CD8-positive, alpha-beta T cell (primary cell): ENCODE measurements at places on chromosomes 11 and 22.

GRCh38 chr11:7611411-7611810 lies 61.9 kb downstream of the CYB5R2 start:
- DNase-seq = no peak

DNA sequence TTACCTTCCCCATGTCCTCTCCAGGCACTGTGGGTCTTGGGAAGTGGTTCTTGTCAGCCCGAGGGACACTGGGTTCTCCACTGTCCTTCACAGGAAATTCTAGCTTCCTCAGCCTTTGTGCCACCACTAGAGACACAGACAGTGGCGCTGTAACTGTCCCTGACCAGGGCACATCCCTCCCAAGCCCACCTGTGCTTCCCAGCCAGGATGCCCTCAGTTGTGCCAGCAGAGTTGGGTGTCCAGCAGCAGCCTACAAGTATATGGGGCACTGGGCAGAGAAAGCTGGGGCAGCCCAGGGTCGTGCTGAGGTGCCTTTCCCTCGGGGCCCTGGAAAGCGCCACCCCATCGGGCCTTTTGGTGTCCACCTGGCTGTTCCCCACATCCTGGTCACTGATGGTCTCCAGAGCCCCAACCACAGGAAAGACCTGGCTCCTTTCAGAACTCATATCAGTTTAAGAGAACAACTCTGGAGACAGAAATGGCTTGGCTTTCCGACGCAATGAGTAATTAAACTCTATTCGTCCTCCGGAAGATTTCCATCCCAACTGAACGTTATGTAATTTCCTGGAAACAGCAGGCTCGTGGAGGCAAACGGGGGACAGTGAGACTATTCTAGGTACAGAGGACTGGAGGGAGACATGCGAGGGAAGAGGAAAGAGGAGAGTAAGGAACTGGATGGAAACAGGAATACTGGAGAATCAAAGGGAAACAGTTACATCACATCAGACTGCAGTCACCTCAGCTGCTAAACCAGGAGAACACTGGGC lies 28.6 kb downstream of the PPP2R1B start:
- no peak for DNase-seq

DNA sequence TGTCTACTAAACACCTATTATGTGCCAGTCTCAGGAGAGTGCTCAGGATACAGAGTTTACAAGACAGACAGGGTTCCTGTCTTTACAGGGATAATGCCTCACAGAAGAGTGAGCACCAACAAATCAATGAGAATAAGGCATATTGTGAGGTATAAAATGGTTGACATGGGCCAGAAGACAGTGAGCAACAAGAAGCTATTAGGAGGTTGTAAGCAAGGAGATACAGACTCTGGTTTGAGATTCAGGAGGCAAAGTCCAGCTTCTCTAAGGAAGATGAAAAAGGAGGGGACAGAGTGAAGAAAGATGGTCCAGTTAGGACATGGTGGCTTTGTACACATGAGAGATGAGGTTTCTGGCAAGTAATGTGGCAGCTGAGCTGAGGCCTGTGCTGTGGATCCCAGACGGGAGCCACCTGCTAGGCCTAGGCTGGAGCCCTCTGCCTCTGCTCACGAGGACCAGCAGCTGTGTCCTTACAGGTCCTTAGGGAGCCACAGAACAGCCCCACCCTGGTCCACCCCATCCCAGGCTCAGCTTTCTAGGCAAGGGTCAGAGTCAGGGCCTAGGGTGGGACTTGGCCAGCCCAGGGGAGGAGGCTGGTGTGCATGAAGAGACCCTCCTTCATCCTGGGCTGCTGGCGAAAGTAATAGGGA lies 110.5 kb downstream of the ZNF280B start:
- no peak for DNase-seq

DNA sequence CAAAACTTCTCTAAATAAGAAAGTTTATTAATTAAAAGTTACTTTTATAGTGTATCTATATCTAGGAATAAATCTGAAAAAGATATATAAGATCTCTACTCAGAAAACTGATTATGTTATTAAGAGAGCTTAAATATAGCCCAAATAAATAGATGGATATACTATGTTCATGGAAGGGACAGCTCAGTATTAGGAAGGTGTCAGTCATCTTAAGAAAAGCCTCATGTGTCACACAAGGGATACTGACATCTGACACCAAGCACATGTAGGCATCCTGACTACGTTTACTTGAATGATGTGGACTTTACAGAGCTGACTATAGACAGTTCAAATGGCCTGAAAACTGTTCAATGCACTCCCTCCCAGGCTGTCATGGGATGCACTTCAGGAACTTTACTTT lies 19.3 kb downstream of the PPARA start:
- DNase-seq = no peak

DNA sequence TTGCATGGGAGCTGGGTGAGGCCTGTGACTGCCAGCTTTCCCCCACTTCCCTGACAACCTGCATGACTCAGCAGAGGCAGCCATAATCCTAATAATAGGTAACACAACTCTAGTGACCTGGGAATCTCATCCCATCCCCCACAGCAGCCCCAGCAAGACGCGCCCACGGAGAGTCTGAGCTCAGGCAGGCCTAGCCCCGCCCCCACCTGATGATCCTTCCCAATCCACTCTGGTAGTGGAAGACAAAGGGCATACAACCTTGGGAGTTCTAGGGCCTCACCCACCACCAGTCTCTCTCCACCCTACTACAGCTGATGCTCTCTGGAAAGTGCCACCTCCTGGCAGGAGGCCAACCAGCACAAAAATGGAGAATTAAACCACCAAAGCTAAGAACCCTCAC lies 60.3 kb downstream of the CWF19L2 start:
- no peak for DNase-seq

GRCh38 chr11:75523811-75524664 lies 1.7 kb downstream of the GDPD5 start:
- no peak for DNase-seq

DNA sequence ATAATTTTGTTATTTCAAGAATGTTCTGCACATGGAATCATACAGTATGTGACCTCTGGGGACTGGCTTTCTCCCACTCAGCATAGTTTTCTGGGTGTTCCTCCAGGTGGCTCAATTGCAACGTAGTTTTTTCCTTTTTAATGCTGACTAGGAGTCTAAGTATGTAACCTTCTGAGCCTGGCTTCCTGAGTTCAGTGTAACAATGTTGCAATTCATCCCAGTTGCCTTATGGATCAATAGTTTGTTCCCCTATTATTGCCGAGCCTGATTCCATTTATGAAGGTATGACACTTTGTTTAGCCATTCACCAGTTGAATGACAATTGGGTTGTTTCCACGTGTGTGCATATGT lies 128.3 kb downstream of the CRYBB2 start:
- no peak for DNase-seq
